ENCODE measurements at places on chromosomes 16 and 17.

- DNase-seq, result no peak
Observed at GRCh38 chr17:7435676-7436555, 681 bp downstream of the TMEM102 start.

GRCh38 chr17:6069539-6070429 lies at the start of gene WSCD1:
WSCD1 (plus strand) TSS chr17:6070379; CDS start chr17:6080659, 10,280 bp downstream.
- DNase-seq, result peak; percentile 39

GRCh38 chr17:82872591-82873520 lies 33.0 kb upstream of the ZNF750 start:
- DNase-seq, result no peak

GRCh38 chr16:27370318-27370717 lies 31.7 kb upstream of the IL21R start:
- DNase-seq, result no peak

DNA sequence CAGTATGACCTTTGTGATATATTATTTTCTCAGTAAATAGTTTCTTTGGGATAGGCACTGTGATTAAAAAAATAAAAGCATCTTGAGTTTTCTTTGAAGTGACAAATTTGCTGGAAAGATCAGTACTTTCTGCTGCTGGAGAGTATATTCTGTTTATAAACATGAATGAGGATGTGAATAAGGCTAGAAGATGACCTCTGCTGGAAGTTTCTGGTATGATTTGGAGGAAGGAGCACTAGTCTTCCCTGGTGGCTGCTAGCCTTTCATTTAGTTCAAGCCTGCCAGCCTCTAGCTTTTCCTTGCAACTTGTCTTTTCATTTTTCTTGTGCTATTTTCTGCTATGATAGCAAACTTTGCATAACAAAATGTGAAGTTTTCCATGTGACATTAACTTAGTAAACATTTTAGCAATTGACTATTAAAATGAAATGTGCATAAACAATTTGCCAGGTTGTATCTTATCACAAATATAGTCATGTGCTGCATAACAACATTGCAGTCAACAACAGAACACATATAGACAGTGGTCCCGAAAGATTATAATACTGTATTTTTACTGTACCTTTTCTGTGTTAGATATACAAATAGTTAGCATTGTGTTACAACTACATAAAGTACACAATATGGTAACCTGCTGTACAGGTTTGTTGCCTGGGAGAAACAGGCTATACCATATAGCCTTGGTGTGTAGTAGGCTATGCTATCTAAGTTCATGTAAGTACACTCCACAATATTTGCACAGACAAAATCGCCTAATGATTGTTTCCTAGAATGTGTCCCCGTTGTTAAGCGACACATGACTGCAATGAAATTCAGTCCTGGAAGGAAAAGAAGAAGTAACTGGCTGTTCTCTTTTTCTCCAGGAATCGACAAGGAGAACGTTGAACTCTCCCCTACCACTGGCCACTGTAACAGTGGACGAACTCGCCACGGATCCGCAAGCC lies 18.1 kb upstream of the RAB11FIP4 start:
- peak; percentile 74 for DNase-seq

GRCh38 chr17:4304417-4305027 lies 40.7 kb upstream of the ANKFY1 start:
- peak; percentile 63 for DNase-seq

DNA sequence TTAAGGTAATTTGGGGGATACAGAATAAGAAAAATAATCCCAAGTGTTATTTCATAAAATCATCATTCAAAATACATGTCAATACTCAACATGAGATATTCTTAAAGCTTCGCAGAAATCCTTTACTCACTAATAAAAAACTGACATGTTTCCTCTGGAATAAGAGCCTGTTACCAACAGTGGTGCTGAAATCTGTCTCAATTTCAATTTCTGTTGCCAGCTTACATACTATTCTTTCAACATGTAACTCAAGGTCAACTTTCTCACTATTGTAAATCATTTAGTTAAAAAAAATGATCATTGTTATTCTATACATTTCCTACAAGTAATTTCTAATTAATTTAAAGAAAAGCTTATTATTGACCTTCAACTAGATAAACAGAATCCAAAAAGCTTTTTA lies 67.9 kb downstream of the CEP95 start:
- DNase-seq, result no peak

GRCh38 chr16:73202161-73202729 lies 154.3 kb upstream of the ZFHX3 start:
- peak; percentile 91 for DNase-seq

- no peak for DNase-seq
Observed at GRCh38 chr16:21684199-21684598, 20.4 kb downstream of the OTOA start.

- DNase-seq, result no peak
Observed at GRCh38 chr16:89006036-89006752, 29.2 kb upstream of the CBFA2T3 start.

GRCh38 chr17:58232707-58233156 lies 5.7 kb upstream of the LPO start:
- DNase-seq, result peak; percentile 64

DNA sequence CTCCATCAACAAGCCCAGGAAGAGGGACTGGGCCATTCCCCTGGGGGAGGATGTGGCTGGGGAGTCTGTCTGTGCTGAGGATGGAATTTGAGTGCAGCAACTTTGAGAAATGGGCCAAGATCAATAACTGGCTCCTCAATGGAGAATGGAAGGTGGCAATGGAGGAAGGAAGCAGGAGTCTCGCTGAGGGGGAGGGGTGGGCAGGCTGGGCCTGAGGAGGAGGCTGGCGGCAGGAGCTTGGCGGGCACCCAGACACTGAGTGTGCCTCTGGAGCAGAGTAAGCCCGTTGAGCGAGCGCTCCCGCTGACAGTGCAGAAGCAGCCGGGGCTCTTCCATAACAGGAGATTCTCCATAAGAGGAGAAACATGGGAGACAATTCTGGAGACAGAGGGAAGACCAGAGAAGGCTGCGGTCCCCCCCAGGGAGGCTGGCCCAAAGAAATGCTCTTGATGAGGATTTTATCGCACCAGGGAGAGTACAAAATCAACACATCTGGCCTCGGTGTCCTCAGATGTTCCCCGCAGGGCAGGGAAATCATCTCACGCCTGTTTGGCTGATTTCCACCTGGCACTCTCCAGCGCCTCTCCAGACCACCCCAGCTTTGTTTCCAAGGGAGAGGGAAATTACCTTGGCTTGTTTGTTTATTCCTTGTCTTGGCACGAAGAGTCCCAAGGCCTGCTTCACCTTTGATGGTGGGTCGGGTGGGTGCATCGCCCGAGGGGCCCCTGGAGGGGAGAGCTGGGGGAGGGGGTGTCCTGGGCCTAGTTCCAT lies 2.8 kb upstream of the MMP15 start:
- DNase-seq, result peak; percentile 84

GRCh38 chr16:74726716-74727115 lies 26.1 kb upstream of the MLKL start:
- no peak for DNase-seq

- no peak for DNase-seq
Observed at GRCh38 chr16:88541831-88542616, 28.2 kb upstream of the ZC3H18 start.

GRCh38 chr17:81707725-81708646 lies 4.1 kb upstream of the SLC25A10 start:
- DNase-seq, result no peak

DNA sequence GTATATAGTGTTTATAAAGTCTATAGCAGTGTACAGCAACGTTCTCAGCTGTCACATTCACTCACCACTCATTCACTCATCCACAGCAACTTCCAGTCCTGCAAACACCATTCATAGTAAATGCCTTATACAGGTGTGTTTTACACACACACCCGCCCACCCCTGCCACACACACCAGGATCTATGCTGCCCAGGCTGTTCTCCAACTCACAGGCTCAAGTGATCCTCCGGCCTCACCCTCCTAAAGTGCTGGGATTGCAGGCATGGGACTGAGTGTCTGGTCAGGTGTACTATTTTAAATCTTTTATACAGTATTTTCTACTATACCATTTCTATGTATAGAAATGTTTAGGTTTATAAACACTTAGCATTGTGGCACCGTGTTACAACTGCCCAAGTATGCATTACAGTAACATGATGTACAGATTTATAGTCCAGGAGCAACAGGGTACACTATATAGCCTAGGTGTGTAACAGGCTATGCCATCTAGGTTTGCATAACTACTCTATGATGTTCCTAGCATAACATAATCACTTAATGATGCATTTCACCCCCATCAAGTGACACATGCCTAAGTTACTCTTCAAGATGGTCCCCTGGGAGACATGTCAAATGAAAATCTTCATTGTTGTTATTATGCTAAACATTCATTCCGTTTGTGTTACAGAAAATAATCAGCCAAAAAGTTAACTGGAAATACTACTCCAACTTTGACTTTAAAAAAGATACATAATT lies 42.5 kb downstream of the CREBBP start:
- DNase-seq, result no peak

GRCh38 chr17:6162216-6162615 lies 92.0 kb downstream of the WSCD1 start:
- DNase-seq, result no peak

DNA sequence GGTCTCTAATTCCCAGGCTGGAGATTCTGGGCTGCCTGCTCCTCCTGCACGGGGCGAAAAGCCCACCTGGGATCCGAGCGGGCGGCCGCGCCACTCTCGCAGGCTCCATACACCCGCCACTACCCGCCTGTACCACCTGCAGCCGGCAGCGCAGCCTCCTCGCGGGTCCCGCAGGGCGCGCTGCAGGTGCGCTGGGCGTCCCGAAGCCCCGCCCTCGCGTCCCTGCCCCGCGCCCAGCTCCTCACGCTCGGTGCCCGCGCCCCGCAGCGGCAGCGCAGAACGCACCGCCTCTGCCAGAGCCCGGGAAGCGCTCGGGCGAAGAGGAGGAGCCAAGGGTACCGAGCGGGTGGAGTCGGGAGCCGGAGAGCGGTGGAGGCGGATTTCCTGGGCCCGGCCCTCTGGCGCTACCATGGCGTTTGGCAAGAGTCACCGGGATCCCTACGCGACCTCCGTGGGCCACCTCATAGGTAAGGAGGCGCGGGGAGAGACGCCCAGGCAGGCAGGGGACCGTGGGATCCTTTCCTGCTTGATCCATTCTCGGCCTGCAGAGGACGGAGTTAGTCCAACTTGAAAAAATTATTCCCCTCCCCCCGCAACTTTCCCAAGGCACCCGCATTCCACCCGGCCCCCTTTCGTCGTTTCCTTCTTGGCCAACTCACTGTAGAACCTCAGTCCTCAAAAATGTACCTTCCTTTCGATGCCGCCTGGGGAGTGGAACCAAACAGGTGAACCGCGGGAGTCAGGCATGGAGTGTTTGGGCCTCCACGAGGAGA lies at the start of gene TOM1L1:
TOM1L1 (plus strand) TSS at position 396 of the 773 bp plus-strand sequence; CDS start at position 410, 14 bp downstream.
- peak; percentile 82 for DNase-seq

GRCh38 chr16:56284521-56284920 lies 93.2 kb downstream of the GNAO1 start:
- DNase-seq, result no peak

GRCh38 chr16:23319861-23320615 lies 17.9 kb downstream of the SCNN1B start:
- DNase-seq, result no peak

GRCh38 chr17:2259769-2260536 lies 43.6 kb downstream of the SMG6 start:
- peak; percentile 74 for DNase-seq

DNA sequence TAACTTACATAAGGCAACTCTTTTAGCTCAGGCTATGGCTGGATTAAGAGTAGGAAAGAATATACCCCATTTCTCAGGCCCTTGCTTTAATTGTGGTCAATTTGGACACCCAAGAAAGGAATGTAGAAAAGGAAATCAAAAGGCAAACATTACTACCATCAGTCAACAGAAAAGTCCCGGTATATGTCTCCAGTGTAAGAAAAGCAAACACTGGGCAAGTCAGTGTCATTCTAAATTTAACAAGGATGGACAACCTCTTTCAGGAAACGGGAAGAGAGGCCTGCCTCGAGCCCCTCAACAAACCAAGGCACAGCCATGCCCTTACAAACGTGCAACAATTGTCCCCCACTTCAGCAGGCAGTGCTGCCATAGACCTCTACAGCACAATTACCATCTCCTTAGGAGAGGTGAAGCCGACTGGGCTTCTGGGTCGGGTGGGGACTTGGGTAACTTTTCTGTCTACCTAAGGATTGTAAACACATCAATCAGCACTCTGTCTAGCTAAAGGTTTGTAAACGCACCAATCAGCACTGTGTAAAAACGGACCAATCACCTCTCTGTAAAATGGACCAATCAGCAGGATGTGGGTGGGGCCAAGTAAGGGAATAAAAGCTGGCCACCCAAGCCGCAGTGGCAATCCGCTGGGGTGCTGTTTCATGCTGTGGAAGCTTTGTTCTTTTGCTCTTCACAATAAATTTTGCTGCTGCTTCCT lies 12.4 kb downstream of the MRPL58 start:
- no peak for DNase-seq

DNA sequence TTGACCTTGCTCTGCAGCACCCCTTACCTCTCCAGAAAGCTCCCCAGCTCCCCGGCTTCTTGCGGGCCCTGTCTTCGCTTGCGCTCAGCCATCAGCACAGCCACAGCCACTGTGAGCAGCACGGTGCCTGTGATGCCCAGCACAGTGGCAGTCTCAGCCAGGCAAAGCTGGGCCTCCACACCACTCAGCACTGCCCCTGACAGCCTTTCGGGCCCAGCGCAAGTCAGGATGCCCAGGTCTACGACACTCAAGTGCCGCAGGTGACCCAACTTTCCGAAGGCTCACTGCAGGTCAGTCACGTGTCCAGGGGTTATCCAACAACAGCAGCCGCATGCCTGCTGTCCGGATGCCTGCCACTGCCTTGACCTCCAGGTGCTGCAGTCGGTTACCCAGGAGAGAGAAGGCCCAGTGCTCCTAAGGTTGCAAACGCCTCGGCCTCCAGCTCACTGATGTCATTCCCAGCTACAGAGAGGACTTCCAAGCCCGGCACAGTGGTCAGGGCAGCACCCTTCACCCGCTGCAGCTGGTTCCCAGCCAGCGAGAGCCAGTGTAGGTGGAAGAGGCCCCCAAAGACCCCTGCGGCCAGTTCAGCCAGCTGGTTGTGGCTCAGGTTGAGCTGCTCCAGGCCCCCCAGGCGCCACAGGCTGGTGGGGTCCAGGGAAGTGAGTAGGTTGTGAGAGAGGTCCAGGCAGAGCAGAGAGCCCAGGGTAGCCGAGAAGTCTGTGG lies 8.9 kb upstream of the TMEM101 start:
- DNase-seq, result no peak

DNA sequence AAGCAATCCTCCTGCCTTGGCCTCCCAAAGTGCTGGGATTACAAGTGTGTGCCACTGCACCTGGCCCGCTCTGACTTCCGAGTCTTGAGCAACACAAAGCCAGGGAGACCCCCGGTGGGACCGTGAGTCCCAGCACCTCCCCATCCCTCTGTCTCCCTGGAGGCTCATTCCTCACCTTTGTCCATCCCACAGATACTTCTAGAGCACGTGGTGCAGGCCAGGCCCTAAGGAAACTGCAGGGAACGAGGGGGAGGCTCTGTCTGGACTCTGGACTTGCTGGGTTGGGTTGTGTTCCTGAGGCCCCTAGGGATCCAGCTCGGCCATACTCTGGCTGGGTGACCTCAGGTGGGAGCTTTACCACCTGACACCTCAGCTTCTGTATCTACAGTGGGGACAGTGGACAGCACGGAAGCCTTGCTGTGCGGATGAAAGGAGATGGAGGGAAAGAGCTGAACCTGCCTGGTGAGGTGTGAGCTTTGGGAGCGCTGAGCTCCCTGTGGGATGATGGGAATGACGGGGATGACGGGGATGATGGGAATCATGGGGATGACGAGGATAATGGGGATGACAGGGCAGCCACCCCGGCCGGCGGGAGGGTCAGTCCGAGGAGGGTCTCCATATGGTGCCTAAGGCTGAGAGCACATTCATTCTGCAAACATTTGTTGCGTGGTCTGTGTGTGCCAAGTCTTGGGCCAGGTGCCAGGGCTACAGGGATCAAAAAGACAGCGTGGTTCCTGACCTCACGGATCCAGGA lies 26.6 kb downstream of the C16orf74 start:
- no peak for DNase-seq

- DNase-seq, result no peak
Observed at GRCh38 chr17:58327363-58328194, 1.0 kb downstream of the TSPOAP1 start.

Data from AG08395 (cell line).